Renal pelvis (tissue), 12 donors: ENCODE measurements at places on chromosomes 2 and 18. TPM values are rescaled to one million over a fixed set of nuclear protein-coding genes. Genes with fewer than 3 reads are reported as not detected.

Gene SCN3A
- 0.48 TPM for polyA plus RNA-seq

Gene AQP4
- polyA plus RNA-seq = 0.90 TPM

Gene ATG9A
- polyA plus RNA-seq = 45.2 TPM

Gene LIPG
- polyA plus RNA-seq = 69.5 TPM

- DNase-seq = no peak
These were observed 17.6 kb downstream of the FMNL2 start for GRCh38 chr2:152352616-152353015.
